ENCODE measurements at places on chromosomes 2 and 18.

GRCh38 chr2:160165996-160166395 is 34.1 kb downstream of the ITGB6 start:
- no peak for DNase-seq

DNA sequence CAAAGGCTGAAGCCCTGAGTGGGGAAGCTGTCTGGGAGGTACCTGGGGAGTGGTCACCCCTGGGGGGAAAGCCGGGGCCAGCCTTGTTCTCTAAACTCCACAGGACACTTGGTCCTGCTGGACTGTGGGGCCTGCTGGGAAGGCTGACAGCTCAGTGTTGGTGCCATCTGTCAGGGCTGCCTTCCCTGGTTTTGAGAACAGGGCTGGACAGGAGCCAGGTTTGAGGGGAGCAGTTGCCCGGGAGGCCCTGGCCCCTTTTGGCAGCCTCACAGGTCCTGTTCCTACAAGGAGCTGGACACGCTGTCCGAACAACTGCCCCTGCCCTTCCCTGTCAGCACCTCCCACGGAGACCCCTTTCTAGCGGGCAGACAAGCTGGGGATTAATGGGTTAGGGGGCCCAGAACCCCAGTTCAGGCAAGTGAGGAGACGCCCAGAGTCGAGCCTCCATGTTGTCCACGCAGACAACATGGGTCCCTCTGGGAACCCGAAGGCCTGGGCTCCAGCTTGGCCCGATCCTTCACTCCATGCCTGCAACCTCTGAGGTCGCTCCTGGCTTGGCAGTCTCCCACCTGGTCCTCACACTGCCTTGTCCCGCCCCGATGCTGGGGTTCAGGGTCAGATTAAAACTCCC is 40.8 kb downstream of the ATOH8 start:
- DNase-seq: peak; percentile 71

DNA sequence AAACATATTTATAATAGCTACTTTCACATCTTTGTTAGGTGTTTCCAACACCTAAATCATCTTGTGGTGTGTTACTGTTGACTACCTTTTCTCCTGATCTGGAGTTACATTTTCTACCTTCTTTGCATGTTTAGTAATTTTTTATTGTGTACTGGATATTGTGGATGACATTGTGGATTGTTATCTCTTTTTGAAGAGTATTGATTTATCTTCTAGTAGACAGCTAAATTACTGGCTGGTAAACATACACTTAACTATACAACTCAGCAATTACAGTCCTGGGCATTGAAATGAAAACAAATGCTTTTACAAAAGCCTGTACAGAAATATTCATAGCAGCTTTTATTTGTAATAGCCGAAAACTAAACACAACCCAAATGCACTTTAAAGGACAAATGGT is 150.8 kb downstream of the PTRHD1 start:
- no peak for DNase-seq

- no peak for DNase-seq
Observed at GRCh38 chr18:52426462-52426861, 86.5 kb downstream of the DCC start.

GRCh38 chr18:56112013-56112749 is 524.2 kb upstream of the TCF4 start:
- no peak for DNase-seq

DNA sequence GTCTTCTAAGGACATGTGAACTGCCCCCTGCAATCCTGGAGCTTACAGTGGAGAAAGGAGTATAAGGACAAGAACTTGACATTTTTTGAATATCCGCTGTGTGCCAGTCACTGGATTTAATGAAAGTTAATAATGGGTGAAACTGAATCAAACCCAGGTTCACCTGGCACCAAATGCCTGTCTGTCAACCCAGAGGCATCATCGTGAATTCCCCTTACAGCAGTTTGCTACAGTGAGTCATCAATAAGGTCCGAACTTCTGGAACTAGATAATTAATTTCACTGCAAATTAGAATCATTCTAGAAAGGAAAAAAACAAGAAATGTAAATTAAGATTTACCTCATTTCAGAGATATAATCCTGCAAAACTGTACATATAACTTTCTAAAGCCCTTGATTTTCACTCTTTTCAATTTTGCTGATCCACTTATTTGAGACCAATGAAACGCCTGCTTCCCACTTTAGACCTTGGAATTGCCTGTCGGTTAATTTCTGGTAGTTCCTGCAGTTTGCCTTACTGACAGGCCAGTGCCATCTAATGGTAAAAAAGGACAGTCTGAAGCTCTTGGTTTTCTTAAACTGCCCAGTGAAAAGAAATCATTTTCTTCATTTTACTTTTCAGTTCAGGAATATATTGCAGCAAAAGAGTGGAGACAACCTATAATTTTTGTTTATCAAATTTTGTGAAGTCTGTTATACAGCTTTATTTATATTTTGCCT is 8.2 kb downstream of the DSG2 start:
- no peak for DNase-seq

DNA sequence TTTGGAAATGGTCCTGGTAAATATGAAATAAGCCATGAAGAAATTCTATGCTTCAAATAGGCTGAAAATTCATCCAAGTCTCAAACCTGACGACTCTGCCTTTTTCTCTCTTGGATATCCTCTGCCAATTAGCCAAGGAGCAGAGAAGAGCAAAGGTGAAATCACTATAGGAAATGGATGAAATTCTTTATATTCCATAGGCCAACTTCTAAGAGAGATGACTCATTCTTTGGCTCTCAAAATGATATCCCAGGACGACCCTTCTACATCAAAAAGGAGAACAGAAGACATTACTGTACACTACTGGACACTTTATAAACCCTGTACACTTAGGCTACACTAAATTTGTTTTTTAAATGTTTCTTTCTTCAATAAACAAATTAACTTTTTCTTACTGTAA is 22.7 kb downstream of the PDE1A start:
- DNase-seq: no peak

- DNase-seq: no peak
Observed at GRCh38 chr2:157182834-157183396, 74.6 kb upstream of the GALNT5 start.

- DNase-seq: no peak
Observed at GRCh38 chr18:73880387-73880786, 267.2 kb downstream of the FBXO15 start.

DNA sequence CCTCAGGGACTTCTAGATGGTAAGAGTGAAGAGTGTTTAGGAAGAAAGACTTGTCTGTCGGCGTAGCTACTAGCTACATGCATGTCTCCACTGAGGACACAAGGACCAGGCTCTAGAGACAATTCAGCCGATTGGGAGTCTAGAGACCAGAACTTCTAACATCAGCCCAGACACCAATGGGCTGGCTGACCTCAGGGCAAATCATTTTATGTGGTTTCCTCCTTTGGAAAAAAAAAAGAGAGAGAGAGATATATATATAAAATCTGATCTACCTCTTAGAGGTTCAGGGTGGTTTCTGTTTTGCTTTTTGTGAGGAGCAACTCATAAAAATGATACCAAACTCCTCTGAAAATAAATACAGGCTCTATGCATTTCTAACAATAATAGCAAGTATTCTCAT is 212.8 kb downstream of the BCL2 start:
- DNase-seq: no peak

DNA sequence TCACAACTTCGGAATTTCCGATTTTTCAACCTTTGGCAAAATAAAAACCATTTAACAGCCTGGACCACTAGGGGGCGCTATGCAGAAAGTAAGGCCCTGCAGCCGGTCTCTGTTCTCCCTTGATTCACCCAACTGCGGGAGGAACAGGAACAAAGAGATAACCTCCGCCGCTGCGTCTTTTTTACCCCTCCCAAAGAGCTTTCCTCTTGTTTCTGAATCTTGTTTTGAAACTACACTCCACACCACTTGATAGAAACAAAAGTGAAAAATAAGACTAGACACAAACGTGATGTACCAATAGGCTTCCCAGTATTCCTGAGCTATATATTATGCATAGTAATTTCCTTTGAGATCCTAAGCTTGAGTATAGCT is 231.2 kb downstream of the MYO3B start:
- peak; percentile 50 for DNase-seq

GRCh38 chr18:9022397-9023155 is 79.9 kb upstream of the NDUFV2 start:
- no peak for DNase-seq

GRCh38 chr2:224444021-224444420 is 42.1 kb upstream of the FAM124B start:
- DNase-seq: no peak

DNA sequence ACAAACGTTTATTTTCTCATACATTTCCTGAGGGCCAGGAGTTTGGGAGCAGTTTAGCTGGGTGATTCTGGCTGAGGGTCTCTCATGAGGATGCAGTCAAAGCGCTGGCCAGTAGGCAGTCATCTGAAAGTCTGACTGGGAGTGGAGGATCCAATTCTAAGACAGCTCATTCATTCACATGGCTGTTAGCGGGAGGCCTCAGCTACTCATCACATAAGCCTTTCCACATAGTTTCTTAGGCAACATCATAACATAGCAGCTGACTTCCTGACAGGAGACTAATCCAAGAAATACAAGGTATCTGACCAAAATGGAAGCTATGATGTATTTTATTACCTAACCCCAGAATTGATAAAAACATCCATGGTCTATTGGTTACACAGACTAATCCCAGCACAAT is 2.9 kb upstream of the MRPL44 start:
- no peak for DNase-seq

DNA sequence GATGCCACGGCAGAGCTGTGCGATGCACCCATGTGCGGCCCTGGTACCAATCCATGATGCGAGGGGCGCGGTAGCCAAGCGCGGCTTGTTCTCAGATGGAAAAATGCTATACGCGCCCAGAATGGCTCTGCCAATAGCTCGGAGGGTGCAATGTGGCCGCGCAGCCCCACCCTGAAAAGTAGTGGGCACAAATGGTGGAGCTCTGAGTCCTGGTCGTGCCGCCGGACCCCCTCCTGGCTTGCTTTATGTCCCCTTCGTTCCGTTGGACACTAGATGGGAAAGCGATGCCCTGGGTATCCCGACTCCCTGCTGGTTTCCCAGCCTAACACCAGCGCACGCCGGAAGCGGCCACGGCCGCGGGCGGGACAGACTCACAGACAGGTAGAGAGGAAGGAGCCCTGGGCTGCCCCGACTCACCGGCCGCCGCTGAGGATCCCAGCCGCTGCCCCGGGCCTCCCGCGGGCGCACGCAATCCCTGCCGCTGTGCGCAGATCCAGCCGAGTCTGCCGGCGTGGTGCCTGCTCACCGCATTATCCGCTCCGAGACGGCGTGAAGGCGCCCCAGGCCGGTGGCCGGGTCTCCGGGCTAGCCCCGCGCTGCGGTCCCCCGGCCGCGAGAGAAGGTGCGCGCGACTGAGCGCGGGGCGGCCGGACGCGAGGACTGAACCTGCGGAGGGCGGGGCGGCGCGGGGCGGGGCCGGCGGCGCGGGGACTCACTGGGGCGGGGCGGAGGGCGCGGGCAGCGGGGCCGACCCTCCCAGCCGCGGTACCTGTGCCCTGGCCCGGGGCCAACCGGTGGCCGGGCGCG is at the start of gene CDC42EP3:
CDC42EP3 (minus strand) TSS at position 634 of the 807 bp plus-strand sequence. CDS start 25,055 bp downstream, outside the sequence.
- DNase-seq: peak; percentile 57

GRCh38 chr2:218406949-218407618 is 7.4 kb downstream of the CTDSP1 start:
- DNase-seq: peak; percentile 82

- DNase-seq: no peak
Observed at GRCh38 chr2:186543561-186544131, 46.2 kb upstream of the ITGAV start.

DNA sequence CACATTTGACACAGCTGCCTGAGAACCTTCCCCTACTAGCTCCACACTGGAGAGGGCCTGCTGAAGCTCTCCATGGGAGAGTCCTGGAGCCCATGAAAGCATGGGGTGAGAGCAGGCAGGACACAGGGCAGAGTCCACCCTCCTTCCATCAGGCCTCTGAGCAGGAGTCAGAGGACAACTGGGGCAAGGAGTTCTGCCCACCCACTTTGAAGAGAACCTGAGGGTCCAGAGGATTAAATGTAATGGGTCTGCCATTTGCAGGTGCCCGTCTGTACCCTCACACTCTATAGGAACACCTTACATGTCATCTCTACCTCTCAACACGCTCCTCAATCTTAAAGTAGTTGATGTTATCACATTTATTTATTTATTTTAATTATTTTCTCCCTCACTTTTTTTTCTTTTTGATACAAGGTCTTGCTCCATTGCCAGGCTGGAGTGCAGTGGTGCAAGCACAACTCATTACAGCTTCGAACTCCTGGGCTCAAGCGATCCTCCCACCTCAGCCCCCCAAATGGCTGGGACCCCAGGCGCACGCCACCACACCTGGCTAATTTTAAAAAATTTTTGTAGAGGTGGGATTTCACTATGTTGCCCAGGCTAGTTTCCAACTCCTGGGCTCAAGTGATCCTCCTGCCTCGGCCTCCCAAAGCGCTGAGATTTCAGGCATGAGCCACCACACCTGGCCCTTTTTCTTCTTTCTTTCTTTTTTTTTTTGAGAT is 10.2 kb downstream of the ADRA2B start:
- peak; percentile 8 for DNase-seq

GRCh38 chr2:202642567-202642966 is 7.8 kb downstream of the FAM117B start:
- no peak for DNase-seq

DNA sequence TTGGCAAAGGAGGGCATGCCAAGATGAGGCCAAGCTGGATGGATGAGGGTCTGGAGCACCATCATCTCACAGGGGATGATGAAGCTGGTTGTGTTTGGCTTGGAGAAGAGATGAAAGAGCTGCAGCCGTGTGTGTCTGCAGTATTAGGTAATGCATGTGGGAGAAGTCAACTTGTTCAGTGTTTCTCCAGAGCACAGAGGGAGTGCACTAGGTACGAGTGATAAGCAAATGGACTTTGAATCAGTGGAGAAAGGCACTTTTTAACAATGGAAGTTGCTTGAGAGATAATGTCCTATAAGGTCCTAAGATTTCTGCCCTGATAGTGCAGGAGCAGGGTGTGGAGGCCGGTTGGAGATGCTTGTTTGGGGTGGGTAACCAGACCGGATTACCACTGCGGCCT is 36.0 kb downstream of the SLC14A2 start:
- DNase-seq: no peak

DNA sequence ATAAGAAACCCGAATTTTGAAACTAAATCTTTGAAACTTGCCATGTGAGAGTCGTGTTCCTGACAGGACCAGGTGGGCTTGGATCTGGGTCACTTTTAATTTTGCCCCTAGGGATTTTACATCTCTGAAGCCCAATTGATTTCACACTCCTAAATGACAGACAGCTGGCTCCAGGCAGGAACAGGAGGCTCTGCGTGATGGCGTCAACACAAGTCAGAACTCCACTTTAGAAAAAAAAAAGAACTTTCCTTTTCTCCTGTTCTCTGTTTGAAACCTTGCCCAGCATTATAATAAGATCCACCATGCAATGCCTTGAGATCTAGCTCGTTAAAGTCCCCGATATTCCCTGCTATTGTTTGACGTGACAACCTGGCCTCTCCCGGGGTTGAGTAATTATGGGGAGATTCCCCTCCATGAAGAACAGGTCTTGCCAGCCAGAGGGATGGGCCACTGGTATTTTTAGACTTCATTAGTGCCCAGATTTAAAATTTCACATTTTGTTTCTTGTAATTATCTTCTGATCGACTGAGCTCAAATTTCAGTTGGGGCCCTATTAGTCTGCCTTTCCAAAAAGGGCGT is 260.3 kb downstream of the KLHL29 start:
- no peak for DNase-seq

Data from right hindlimb (tissue), 1 donor.